ENCODE measurements at places on chromosomes 12 and 14.

DNA sequence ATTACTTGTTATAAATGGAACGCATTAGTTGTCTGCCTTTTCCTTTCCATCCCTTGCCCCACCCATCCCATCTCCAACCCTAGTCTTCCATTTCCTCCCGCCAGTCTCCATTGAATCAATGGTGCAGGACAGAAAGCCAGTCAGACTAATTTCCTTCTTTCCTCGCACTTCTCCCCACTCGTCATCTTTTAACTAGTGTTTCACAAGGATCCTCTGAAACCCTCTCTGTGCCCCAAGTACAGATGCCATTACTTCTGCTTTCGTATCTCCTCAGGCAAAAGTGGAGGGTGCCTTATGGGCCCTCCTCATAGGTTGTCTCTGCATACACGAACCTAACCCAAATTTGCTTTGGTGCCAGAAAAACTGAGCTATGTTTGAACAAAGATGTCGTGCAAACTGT is 4.2 kb downstream of the DAZAP2 start:
- no peak for DNase-seq

- DNase-seq, result no peak
These were observed 194.1 kb upstream of the RASSF8 start for GRCh38 chr12:25764409-25764808.

- peak; percentile 100 for DNase-seq
These were observed 12.3 kb downstream of the TRPV4 start for GRCh38 chr12:109820816-109821381.

DNA sequence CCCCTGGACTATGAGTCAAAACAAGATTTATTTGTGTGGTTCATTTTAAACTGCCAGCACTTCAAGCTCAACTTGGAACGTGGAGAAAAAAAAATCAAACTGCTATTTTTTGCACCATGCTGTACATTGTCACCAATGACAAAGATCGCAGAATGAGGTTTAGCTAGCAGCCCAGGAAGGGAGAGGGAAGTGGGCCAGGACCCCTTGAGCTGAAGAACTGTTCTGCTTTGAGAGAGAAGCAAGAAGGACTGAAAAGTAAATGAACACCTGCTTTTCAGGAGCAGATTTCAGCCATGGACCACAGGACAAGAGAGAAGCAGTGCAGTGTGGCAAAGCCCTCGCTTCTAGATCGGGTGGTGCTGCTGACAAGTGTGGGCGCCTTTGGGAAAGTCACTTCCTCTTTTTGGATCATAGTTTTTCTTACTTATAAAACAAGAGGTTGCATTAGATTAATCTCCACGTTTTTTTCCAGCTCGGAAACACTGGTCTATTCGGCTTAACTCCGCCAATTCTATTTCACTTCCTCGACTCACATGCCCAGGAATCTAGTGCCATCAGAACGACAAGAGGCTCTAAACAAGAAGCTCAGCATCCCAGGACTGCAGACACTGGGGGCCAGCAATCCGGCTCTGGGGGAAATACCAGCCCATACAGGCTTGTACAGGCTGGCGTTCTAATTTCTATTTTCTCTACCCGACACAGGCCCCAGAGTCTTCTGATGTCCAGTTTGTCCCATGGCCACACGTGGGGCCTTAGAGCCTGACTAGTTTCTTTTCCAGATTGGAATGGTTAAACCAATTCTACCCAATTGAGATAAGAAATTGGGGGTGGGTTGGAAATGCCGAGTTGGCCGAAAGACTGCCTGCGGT is 129.9 kb downstream of the CRACR2A start:
- no peak for DNase-seq

DNA sequence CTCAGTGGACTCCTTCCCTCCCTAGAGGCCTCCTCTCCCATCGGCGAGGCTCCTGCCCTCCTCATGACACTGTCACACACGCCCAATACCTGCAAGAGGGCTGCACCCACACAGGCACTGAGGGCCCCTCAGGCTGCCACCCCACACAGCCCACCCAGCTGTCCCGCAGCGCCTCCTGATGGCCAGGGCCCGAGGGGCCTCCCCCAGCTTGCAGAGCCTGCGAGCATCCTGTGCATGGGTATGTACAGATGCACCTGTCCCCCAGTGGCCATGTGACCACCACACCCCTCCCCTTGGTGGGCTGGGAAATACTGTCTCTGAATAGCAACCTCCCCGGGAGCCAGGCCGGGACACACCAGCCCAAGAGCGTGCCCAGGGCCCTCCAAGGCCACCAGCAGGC is 19.0 kb upstream of the NUDT14 start:
- DNase-seq, result peak; percentile 19

DNA sequence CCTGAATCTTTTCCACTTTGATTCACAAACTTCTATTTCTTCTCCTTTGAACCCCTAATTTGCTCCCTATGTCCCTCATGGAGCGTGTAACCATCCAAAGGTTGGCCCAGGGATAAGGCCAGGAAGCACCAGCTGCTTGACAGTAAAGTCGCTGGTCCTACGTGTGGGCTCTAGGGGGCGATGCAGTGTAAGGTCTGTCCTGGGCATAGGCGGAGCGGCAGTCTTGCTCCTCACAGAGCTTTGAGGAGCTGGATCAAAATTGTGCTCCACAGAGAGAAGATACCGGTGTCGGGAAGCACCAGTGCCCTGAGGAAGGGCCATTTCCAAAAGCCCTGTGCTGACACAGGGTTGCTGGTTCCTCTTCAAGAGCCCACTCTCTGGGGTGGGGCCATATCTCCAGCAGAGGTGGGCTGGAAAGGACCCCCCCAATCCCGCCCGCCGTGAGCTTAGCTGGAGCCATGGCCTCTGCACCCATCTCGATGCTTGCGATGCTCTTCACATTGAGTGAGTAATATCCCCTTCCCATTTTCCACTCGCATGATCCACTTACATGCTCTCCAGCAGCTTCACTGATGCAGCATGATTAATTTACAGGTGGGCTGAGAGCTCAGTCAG is 49.9 kb upstream of the OR4E1 start:
- peak; percentile 66 for DNase-seq

DNA sequence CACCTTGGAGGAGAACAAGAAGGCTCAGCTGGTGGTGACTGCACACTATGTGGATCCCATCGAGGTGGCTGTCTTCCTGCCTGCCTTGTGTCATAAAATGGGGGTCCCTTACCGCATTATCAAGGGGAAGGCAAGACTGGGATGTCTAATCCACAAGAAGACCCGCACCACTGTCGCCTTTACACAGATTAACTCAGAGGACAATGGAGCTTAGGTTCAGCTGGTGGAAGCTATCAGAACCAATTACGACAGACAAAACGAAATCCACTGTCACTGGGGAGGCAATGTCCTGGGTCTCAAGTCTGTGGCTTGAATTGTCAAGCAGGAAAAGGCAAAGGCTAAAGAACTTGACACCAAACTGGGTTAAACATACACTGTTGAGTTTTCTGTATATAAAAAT is 12.6 kb downstream of the TRAPPC6B start:
- no peak for DNase-seq

DNA sequence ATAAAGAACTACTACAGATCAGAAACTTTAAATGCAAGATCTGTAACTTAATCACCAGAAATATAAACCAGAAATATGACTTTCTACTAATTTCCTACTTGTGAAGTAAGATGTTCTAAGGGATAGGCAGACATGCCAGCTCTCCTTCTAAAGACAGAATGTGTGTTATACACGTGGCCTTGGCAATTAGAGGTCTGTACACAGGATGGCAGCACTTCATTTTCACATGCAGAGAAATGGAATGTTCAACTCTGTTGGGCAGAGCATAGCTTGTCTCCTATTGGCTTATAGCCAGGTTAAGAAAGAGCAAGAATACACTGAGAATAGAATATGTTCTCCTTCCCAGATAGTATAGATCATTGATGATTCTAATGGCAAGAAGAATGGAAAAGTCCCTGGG is 403.8 kb downstream of the DAD1 start:
- no peak for DNase-seq
